ENCODE measurements at places on chromosomes 5 and 9. TPM values are rescaled to one million over a fixed set of nuclear protein-coding genes. Genes with fewer than 3 reads are reported as not detected.

DNA sequence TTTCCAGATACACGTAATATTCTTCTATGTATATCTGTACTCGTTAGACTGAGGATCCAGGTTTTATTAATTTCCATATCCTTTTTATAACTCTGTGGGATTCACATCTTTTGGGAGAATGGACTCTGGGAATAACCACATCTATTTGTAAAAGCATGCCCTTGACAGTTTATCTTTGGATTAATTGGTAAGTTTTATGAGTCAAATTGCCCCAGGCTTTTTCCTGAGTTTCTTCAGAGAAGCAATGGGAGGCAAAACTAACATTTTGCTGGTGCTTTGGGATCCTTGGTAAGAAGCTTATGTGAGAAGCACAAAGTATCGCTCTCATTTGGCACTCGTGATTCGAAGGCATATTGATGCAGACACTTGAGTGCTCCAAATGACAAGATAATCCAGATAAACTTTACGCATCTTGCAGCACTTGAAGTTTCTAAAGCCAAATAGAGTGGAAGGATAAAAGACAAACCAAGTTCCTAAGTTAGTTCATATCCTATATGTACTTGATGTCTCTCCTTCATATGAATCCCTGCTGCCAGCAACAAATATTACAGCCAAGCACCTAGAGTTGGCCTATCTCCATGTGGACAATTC is 324.7 kb downstream of the TLE4 start:
- DNase-seq: no peak

Gene PCDHGC4
- polyA plus RNA-seq: 3.4 TPM

DNA sequence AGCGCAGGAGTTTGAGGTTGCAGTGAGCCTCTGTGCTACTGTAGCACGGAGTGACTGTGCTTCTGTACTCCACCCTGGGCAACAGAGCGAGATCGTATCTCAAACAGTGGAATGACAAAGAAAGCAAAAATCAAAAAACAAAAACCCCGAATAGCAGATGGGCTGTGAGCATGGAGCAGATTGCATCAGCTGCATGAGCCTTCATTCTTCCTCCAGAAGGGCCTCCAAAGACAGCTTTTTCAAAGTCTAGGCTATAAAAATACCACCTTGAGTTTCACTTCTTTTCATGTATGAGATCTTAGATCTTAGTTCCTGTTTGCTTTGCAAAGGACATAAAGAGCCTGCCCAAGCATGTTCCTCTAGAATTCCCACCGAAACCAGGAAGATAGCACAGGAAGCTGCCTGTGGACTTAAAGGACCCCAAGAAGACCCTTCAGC is 15.0 kb upstream of the HSPB3 start:
- no peak for DNase-seq

- no peak for DNase-seq
Measured at GRCh38 chr5:120684749-120685415, 220.8 kb downstream of the PRR16 start.

DNA sequence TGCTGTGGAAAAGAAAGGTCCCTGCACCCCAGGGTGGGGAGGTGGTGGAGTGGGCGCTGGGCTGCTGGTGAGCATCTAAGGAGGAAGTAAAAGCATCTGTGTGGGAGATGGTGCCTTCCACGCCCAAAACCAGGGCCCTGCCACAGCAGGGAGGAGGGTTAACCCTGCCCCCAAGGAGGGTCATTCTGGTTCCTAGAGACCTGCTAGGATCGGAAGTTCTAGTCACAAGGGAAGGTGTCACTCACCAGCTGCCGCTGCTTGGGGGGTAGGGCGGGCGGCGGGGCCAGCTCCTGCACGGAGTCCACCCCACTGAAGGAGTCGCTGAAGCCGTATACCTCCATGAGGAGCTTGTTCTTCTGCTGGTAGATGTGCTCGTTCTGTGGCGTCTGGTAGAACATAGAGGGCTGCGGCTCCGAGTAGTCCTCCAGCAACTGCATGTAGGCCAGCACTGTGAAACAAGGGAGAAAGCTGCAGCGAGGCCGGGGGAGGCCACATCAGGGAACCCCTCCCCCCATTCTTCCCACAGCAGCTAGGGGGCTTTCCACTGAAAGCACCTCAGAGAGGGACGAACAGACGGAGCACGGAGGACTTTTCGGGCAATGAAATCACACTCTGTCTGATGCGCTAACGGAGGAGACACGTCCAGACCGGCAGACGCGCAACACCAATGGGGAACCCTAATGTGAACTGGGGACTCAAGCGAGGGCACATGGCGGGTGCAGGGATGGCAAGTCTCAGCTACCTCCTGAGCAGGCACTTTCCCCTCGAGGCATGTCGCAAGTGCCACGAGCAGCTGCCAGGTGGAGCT is 76.4 kb downstream of the PRRT1B start:
- no peak for DNase-seq

GRCh38 chr9:136789523-136789937 is 1.6 kb upstream of the TMEM141 start:
- no peak for DNase-seq

All from renal cortex interstitium (tissue), 15 donors.